Glutamatergic neuron (in vitro differentiated cells): ENCODE measurements at places on chromosomes 5 and 9.

- DNase-seq, result no peak
Observed at GRCh38 chr5:116063950-116064349, 20.9 kb upstream of the COMMD10 start.

DNA sequence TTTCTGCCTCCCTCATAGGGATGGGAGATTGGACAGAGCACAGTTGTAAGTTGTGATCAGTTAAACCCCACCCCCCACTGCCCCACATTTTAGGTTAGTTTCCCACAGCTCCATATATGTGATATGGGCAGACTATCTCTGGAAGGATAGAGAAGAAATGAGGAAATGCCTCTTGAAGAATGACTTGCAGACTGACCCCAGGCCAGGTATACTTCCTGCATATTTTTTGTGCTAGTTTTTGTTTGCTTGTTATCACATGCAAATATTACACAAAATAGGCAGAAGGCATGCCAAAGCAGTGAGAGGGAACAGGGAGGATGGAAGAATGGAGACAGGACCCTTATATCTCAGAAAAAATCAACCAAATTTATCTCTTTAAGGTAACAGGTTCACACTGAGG lies 10.1 kb upstream of the GLRX start:
- no peak for DNase-seq

GRCh38 chr5:176542596-176543427 lies 5.6 kb upstream of the RNF44 start:
- peak; percentile 58 for DNase-seq

DNA sequence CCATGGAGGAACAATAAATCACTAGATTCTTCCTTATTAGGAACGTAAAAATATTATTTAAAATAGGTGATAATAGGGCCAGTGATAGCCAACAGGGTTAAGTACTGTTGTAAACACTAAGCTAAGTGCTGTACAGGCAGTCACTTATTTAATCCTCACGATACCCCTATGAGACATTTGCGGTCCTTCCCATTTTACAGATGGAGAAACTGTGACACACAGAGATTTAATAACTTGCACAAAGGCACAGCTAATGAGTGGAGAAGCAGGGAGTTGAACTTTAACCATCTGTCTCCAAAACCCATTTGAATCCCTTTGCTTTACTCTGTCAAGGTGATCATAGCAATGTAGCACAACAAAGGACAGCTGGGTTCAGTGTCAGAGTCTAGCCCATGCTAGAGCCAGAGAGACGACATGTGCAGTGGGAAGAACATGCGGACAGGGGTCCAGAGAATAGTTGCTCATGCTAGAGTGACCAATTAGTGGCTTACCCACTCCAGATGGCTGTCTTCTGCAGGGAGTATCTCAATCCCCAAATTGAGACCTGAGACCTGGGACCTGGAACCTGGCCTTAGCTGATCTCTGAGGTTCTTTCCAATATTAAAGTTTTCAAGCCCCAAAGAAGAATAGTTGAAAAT lies 28.9 kb downstream of the STXBP1 start:
- no peak for DNase-seq

DNA sequence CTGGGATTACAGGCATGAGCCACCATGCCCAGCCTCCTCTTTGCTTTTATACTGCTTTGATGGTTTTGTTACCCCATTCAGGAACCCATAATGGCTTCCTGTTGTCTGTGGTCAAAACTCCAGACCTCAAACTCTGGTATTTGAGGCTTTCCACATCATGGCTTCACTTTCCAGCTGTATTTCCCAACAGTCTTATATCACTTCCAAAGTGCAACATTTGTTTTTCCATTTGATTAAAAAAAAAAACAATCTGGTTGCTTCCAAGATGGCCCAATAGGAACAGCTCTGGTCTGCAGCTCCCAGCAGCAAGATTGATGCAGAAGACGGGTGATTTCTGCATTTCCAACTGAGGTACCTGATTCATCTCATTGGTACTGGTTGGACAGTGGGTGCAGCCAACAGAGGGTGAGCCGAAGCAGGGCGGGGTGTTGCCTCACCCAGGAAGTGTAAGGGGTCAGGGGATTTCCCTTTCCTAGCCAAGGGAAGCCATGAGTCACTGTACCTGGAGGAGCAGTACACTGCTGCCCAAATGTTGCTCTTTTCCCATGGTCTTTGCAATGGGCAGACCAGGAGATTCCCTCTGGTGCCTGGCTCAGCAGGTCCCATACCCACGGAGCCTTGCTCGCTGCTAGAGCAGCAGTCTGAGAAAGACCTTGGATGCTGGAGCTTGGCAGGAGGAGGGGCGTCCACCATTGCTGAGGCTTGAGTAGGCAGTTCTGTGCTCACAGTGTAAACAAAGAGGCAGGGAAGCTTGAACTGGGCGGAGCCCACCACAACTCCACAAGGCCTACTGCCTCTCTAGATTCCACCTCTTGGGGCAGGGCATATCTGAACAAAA lies 458.4 kb downstream of the KDM4C start:
- DNase-seq, result no peak

- DNase-seq, result peak; percentile 32
Observed at GRCh38 chr9:38226491-38226951, 157.5 kb upstream of the SHB start.

DNA sequence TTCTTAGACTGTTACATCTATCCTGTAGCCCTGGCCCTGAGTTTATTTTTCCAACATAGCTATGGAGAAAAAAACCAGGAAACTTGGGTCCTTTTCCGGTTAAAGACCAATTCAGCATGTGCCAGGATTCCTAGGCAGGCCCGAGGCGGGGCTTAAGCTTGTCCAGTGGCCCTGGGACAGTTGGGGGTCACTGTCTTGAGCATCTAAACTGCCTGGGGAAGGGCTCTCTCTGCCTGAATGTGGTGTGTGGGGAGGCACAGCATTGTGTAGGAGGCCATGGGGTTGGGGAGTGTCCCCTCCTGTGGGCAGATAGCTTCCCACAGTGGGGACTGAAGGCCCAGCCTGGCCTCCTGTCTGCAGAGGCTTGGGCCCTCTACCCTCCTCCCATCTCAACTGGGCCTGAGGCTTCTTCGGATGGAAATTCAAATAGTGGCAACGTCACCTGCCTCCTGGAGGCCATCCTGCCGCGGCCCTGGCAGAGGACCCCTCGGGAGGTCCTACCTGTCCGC lies 88.8 kb downstream of the PHF2 start:
- DNase-seq, result peak; percentile 7

- no peak for DNase-seq
Observed at GRCh38 chr5:59067956-59068656, 485.2 kb downstream of the RAB3C start.

GRCh38 chr5:174204535-174205313 lies 159.2 kb downstream of the NSG2 start:
- no peak for DNase-seq

DNA sequence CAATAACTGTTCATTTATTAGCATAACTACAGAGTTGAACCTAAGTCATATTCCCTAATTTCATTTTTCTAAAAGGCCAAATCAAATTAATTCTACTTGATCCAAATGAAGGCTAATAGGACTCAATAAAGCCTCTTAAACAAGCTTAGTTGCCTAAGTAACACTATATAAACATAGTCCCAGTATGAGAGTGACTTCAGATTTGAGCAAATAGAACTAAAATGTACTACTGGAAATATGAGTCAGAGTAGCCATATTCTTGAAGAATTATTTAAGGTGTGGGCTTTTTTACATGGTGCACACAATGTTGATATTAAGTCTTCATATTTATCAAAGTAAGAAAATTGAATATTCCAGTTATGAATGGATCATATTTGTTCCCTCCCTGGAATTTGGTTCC lies 872.3 kb downstream of the MAT2B start:
- DNase-seq, result no peak

DNA sequence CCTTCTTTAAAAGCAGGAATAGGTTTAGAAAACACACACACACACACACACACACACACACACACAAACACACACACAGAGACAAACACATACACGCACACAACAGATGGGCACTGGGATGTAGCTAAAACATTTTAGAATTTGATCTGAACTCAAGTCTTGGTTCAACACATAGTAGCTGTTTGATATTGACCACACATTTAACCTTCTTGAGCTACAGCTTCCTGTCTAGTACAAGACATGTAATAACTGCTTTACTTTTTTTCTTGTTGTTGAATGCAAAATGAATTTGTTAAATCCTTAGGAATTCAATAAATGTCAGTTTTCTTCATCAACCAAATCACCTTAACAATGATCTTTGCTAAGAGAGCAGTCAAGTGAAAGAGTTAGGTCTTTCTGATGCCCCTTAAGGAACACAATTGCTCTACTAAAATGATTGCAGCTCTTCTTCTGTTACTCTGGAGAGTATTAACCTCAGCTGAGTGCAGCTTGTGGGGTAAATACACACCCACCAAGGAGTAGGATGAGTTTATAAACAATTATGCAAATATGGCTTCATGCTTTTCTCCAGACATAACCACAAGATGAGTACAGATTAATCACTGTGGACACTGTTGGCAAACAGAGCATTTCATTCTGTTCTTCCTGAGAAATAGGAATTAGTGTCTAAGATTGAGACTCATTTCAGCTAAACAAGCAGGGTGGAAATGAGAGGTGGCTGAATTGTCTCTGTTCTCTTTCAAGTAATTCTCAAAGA lies 302.9 kb upstream of the PAPPA start:
- no peak for DNase-seq
